ENCODE measurements at places on chromosomes 4 and X.

DNA sequence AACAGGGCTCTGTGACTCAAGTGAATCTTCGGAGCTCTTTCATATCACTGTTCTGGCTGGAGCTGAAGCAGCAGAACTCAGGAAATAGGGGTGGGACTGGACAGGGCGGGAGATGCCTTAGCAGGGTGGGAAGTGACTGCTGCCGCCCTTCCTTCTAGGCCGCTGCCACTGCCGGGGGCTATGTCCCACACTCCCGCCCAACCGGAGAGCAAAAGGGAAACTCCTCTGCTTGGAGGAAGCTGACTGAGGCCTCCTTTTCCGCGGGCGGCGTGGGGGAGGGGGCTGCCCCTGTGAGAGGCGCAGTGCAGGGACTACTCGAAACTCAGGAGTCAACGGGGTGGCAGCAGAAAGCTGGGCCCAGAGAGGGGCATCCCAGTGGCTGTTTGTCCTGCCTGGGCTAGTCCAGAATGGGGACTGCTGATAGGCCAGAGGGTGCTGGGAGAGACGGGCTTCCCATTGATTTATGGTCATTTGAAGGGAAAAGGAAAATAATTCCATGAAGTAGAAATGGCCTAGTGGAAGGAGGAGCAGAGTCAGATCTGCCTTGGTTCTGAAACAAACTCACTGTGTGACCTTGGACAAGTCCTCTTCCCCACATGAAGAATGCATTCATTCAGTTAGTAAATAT is 36.9 kb downstream of the STARD8 start:
- DNase-seq, result no peak

GRCh38 chrX:27964432-27964831 is 16.8 kb downstream of the DCAF8L1 start:
- no peak for DNase-seq

GRCh38 chr4:80705311-80705710 is 325.2 kb upstream of the BMP3 start:
- DNase-seq, result no peak

DNA sequence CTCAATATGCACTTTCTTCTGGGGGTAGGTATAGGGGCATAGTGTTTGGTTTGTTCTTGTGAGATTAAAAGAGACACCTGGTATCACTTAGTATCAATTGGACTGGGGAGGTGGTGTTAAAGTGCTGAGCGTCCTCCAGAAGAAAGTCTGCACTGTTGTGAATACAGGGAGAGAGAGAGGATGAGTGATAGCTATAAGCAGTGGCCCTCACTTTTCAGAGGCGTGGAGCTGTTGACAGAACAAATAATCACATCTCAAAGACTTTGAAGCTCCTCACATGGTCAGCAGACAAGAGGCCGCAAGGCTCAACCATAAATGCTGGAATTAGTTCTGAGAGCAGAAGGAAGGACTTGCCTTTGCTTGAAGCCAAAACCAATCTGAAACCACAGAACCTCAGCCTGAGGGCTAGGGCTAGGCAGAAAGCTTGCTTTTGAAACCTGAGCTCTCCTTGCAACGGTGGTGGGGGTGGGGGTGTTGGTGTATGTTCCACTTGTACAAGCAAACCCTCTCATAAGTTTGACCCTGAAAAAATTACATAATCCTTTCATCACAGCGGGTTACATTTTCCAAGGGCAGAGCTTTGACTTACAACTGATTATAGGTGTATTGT is 123.2 kb upstream of the SCML1 start:
- DNase-seq, result no peak

DNA sequence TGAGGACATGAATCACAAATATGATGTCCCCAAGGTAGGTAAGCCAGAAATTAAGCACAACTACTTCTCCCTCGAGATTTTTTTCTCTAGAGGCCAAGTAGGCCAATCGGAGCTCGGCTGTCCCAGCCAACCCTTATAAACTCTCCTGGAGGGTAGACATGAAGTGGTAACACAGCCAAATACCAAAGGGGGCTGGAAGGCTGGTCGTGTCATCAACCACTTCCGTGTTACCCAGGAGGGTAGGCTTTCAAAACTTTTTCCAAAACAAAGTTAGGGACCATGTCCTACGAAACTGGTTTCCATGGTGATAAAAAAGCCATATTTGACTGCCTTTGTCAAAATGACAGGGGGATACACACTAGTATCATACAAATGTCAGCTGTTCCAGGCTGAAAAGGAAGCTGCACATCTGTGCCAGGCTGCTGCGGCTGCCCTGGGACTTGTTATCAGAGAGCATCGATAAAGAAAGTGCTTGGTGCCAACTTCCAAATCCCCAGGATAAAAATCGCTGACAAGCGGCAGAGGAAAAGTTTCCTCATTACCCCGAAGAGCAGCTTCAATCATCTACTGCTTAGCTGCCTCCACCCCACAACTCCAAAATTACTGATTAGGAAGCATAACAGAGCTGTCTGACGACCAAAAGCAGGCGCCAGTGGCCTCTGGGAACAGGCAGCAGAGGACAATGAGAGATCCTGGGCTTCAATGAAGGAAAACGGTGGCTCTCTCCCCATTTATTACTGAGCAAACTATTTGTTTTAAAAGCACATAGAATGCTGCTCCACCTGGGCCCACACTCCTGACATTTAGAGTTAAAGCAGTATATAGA is 20.8 kb downstream of the BCOR start:
- DNase-seq, result no peak

GRCh38 chr4:30619679-30620078 is 100.5 kb upstream of the PCDH7 start:
- DNase-seq, result no peak
